Germinal center (tissue), 1 donor: ENCODE measurements at places on chromosomes 1 and 21.

GRCh38 chr1:69524015-69524414 lies 43.7 kb upstream of the LRRC7 start:
- DNase-seq = no peak

GRCh38 chr1:94044290-94044790 lies 76.6 kb downstream of the ABCA4 start:
- no peak for DNase-seq

- DNase-seq = no peak
Measured at GRCh38 chr1:27113861-27114260, 41.1 kb downstream of the SLC9A1 start.

GRCh38 chr1:206706806-206707366 lies 22.2 kb downstream of the MAPKAPK2 start:
- DNase-seq = no peak

DNA sequence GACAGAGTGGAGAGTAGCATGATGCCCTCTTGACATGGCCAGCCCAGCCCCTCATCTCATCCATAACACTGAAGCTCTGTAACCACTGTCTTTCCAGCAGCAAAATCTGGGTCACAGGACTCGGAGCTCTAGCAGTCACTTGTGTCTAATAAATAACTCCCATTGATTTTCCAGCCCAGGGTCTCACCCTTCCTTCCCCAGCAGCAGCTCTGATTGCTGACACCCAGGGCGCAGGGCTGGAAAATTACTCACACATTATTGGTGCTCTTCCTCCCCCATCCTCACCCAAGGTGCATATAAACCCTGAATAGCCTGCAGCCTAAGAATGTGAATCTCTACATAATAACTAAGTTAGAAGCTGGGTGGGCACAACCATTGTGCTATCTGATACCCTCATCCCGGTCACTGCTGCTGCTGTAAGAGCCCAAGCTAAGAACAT lies 21.1 kb upstream of the OR10J5 start:
- no peak for DNase-seq

DNA sequence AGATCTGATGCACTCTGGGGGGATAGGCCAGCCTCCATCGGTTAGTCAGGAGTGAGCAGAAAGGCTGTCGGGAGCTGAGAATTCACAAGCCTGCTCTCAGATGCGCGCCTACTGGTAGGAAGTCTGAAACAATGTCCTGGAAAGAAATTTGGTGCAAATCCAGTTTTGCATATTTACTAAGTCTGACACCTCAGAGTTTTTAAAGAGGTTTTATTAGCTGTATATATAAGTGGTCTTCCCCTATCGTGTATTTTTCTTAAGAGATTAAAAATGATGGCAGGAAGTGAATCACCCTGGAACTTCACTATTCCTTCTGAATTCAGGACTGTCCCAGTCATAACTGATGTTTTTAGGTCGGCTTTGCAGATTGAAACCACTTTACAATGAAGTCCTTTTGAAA lies 99.8 kb upstream of the C1orf105 start:
- no peak for DNase-seq

GRCh38 chr21:30444204-30444603 lies 4.1 kb downstream of the KRTAP15-1 start:
- DNase-seq = no peak

DNA sequence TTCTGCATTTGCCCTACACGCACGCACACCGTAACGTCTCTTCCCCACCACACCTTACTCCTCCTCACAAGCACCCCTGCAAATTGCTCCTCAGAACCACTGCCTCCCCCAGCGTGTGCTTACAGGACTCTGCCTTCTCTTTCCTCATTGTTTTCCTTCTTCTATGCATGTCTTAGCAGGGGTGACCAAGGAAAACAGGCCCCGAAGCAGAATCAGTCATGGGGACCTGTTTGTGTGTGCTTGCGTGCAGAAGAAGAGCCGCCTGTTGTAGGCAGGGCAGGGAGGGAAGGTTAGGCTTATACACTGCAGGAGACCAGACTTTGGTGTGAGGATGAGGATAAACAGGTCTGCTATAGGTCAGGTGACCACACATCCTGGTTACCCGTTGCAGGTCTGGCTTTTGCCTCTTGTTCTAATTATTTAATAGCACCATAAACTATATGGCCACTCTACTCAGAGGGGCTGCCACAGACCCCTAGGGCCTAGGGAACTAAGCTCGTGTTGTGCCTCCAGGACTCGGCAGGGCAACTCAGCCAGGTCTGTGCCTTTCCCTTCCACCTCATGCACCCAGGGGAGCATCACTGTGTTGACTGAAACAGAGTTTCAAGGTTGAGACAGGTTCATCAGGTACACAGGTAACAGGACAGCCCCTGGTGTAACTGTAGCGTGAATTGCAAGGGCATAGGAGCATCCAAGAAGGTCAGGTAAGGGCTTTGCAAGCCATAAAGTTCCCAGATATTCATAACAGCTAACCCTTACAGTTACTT lies 60.8 kb upstream of the EPS8L3 start:
- DNase-seq = no peak

DNA sequence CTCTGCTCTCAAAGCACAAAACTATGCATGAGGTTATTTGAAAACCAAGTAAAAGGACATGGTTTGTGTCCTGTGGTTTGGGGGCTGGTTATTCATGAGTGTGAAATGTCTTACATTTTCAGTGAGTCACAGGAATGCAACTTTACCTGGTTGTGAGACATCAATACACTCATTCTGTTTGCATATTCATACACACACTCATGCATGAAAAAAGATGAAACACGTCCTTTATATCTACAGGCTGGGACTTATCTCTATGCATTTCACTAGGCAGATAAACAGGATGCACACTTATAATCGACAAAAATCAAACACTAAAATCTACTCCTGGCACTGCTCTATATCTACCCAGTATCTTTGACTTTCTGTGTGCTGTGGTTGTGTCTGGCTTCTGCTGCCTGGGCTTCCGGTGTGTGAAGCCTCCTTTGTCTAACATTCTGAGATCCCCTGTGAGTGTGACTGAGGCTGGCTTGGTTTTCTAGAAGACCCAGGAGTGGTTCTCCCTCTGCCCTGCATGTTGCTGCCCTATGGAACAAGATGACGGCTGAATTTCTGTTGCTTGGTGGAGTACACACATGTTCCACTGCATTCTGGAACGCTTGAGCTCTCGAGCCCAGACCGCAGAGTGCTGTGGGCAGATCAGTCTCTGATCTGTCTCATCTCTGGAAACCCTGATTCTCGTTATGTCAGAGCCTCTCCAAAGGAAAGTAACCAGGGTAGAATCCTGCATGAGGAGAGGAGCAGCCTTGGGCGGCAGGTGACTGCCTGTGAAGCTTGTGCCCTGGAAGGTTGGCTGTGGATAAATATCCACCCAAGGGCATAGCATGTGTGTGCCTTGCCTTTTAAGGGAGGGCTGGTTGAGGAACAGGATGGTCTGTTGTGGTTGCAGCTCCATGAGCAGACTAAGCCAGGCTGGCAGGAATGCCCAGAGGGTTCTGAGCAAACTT lies 19.7 kb upstream of the FASLG start:
- DNase-seq = no peak

DNA sequence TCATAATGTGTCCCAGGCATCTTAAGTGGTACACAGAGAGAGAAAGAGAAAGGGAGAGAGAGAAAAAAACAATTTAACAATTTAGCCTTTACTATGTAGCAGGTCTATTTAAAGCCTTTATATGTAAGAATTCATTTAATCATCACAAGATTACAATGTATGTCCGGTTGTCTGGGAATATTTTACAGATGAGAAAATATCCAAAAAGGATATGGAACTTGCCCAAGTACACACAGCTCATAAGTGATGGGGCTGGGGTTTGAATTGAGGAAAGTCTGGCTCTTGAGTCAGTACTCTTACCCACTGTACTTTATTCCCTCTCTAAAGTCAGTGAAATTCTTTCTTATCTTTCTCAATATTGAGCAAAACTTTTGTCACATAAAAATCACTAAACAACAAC lies 104.6 kb downstream of the LYPLAL1 start:
- no peak for DNase-seq

- DNase-seq = peak; percentile 86
Measured at GRCh38 chr1:2189459-2190425, 4.8 kb downstream of the FAAP20 start.

GRCh38 chr1:4149831-4150230 lies 249.8 kb upstream of the C1orf174 start:
- DNase-seq = no peak

DNA sequence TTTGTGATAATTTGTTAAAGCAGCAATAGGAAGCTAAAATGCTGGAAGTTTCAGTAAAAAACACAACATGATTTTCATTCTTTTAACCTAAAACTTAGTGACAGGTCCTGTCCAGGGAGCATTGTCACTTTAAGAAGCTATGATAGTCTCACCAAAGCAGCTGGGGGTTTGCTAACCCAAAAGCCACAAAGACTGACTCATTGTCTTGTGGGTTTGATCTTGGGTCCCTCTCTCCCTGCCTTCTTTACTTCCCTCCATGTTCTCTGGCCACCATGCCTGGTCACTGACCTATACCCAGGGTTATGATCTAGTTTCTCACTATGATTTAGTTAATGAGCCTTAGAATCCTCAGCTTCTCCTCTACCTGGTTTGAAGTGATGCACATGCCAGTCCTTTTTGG lies 213.5 kb upstream of the PTGFR start:
- no peak for DNase-seq

GRCh38 chr1:184219414-184219813 lies 167.4 kb upstream of the C1orf21 start:
- no peak for DNase-seq

DNA sequence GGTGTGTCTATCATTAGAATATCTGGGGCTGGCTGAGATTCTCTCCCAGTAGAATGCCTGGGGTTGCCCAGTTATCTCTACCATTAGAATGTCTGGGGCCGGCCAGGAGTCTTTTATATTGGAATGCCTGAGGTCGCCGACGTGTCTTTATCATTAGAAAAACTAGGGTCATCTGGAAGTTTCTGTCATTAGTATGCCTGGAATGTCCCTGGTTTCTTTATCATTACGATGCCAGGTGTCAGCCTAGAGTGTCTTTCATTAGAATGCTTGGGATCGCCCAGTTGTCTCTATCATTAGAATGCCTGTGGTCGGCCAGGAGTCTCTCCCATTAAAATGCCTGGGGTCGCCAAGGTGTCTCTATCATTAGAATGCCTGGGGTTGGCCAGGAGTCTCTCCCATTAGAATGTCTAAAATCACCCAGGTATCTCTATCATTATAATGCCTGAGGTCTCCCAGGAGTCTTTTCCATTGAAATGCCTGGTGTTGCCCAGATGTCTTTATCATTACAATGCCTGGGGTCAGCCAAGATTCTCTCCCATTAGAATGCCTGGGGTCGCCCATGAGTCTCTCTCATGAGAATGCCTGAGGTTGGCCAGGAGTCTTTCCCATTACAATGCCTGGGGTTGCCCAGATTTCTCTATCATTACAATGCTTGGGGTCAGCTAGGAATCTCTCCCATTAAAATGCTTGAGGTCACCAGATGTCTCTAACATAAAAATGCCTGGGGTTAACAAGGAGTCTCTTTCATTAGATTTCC lies 53.2 kb downstream of the RNF187 start:
- DNase-seq = no peak

- no peak for DNase-seq
Measured at GRCh38 chr1:11456965-11457364, 22.0 kb upstream of the DISP3 start.

DNA sequence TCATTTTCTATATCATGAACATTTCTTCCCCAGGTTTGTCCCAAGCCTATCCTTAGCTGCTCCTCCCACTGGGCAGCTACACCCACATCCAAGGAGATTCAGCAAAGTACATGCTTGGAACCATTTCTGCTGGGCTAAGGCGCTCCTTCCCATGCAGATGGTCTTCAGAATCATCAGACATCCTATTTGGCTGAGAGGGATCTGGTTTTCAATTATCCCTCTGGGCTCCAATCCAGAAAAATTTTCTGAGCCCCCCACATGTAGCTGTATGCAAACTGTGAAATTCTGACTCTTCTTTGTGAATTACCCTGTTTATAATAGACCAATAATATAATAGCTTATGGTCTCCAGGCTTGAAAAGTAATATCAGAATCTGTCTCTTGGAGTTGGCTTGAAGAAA lies 99.2 kb downstream of the LAMC2 start:
- no peak for DNase-seq

GRCh38 chr1:71294178-71294577 lies 213.3 kb upstream of the ZRANB2 start:
- DNase-seq = no peak

DNA sequence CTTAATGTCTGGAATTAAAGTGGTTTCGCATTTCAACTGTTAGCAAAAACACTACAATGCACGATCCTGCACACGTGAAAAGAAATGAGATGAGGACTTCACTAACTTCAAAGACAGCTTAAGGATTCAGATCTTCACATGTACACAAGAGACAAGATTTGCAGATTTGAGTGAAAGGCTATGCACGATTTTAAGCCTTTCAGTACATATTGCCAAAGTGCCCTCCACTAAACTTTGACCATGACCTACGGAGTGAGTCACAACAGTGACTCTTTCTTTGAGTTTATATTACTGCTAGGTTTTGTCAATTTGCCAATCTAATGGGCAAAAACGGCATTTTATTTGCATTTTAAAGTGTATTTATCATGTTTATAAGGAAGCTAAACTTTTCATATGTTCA lies 41.2 kb upstream of the CR1L start:
- no peak for DNase-seq
